ENCODE measurements at places on chromosomes 6 and 20. TPM values are rescaled to one million over a fixed set of nuclear protein-coding genes. Genes with fewer than 3 reads are reported as not detected.

Gene ZNF334
- 0.19 TPM for total RNA-seq

DNA sequence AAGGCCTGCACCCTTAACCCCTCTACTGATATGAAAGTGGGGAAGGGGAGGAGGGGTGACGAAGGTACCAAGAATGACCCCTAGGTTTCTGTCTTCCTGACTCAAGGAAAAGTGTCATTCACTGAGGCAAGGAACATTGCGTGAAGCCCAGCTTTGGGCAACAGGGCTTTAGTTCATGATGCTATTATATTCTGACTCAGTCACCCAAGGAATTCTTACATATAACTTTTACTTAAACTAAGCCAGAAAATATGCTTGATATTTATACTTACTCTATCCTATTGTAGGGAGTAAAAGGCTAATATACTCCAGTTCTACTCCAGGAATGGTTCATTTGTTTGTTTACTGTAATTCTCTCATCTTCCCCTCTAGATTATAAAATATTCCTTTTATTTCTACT, 60.5 kb downstream of the DOP1A start:
- DNase-seq = no peak

- no peak for DNase-seq
Measured at GRCh38 chr20:45450097-45450818, 19.3 kb upstream of the WFDC2 start.

GRCh38 chr6:12450467-12450866, 160.3 kb downstream of the EDN1 start:
- no peak for DNase-seq

DNA sequence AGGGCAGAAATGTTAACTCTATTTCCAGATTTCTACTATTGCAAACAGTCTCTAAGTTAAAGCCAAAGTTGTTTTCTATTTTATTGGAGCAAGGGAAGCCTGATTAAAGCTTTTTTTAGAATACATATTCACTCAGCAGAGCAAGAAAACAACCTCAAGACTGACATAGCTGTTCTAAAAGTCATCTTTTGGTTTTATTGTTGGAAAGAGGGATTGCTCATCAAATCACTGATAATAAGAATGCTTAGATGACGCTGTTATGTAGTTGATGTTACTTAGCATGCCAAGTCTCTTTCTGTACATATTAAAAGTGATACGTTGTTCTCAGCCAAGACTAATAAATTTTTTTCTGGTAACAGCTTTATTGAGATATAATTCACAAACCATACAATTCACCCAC, 172.6 kb upstream of the LAMA2 start:
- no peak for DNase-seq

DNA sequence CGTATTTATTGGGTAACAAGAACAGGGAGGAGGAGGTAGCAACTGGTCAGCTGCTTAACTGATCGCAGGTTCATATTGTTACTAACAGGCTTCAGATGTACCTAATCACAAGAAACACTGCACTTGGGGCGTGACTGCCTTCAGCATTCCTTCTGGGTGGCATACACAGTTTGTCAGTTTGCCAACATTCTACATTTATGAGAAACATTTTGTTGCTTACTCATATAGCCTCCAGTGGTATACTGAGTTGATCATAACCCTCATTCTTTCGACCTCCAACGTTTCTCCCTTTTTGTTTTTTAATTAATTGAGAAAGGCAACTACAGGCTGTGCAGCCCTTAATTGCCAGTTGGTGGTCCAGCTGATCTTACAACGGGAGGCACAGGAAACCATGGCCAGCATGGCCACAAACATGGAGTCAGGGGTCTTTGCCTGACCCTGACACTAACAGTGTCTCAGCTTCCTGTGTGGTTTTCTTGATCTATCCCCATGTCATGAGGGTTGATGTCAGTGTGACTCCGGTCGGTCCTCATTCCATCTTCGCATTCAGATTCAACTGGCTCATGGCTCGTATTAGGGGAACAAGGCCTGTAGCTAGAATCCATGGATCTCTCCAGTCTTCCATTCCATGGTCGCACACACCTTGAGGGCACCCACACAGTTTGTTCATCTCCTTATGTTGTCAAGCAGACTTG, 9.4 kb downstream of the EPB41L2 start:
- DNase-seq = no peak

- no peak for DNase-seq
Measured at GRCh38 chr20:4673371-4674001, 48.2 kb upstream of the PRND start.

Measured in CD4-positive, alpha-beta T cell (primary cell).